ENCODE measurements at places on chromosomes 11 and 22. TPM values are rescaled to one million over a fixed set of nuclear protein-coding genes. Genes with fewer than 3 reads are reported as not detected.

The CHKB gene
- polyA plus RNA-seq, result 31.3 TPM

DNA sequence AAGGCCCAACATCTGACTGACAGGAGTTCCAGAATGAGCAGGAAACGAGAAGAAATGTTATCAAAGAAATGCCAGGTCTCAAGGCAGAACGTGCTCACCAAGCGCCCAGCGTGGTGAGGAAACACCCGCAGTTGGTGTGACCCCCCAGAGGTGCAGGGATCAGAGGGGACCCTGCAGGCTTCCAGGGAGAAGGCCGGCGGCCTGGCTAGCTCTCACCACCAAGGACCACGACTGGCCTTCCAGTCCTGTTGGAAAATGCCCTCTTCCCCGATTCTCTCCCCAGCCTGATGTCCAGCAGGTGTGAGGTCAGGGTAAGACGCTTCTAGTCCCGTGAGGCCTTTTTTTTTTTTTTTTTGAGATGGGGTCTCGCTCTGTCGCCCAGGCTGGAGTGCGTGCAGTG is 189.1 kb downstream of the IGLL1 start:
- no peak for DNase-seq

GRCh38 chr11:20599221-20600019 is at the start of gene SLC6A5:
Gene SLC6A5 (plus strand): TSS chr11:20599608. CDS start chr11:20599673, 65 bp downstream.
- DNase-seq, result no peak

- no peak for DNase-seq
Measured at GRCh38 chr11:24859801-24860300, 363.0 kb downstream of the LUZP2 start.

DNA sequence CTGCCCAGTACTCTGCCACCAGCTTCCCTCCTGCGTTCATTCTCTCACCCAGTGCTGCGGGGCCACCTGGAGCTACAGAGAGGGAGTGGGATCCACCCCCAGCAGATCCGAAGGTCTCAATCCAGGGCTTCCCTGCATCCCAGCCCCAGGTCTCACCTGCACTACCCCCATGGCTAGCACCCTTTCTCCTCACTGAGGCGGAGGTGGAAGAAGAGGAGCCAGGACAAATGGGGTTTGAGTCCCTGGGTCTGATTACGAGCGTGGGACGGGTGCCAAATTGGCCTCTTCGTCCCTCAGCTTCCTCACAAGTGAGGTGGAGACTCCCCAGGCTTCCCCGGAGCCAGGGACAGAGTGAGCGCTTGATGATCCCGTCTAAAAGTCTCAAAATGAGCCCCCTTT is 64.2 kb downstream of the NFAM1 start:
- no peak for DNase-seq

The PPP1CA gene
- 461 TPM for polyA plus RNA-seq

The OR10W1 gene
- not detected for polyA plus RNA-seq

- DNase-seq, result no peak
Measured at GRCh38 chr11:109695696-109696095, 273.7 kb downstream of the C11orf87 start.
